ENCODE measurements at places on chromosomes 3 and 15.

GRCh38 chr15:23690015-23690414, 2.9 kb upstream of the NDN start:
- no peak for DNase-seq

- DNase-seq = no peak
These were observed 294.6 kb downstream of the MEX3B start for GRCh38 chr15:81751256-81751655.

- no peak for DNase-seq
These were observed 9.7 kb downstream of the MEIS2 start for GRCh38 chr15:37090543-37091175.

DNA sequence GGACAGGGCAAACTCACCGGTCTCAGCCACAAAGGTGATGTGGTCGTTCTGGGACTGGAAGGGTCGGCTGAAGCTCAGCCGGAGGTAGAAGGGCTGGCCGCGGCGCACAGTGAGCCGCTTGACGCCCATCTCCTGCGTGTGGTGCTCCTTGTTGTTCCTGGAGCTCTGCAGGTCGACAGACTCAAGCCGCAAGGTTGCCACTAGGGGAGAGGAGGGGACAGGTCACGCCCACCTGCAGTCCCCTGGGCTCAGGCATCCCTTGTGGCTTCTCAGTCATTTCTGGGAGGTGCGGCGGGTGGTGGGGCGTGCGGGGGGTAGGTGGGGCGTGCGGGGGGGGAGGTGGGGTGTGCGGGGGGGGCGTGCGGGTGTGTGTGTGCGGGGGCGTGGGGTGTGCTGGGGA, 26.7 kb upstream of the TGM5 start:
- no peak for DNase-seq

DNA sequence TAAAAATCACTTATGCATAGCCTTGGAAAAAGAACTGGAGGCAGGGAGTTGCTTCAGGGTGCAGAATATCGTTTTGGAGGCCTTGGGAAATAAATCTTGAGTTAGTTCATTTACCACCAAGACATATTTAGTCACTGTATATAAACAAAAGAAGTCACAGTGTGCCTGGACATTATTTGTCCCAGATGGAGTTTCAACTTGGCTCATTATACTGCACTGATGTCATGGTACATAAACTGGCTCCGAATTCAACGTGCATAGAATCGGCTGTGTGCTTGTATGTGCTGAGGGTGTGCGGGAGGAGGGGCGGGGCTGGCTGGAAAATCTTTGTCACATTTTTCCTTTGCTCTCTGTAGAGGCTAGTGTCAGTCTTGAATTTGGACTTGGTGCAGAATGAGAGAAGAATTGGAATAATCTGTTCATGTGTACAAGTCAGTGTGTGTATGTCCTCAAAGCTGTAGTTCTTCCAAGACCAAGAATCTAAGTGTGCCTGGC, 86.6 kb downstream of the FNDC3B start:
- DNase-seq = no peak

GRCh38 chr3:15221574-15222217, 15.7 kb downstream of the CAPN7 start:
- DNase-seq = no peak

- no peak for DNase-seq
These were observed 23.1 kb downstream of the SLC24A5 start for GRCh38 chr15:48143856-48144255.

- peak; percentile 52 for DNase-seq
These were observed 161.5 kb downstream of the TBC1D5 start for GRCh38 chr3:17580901-17581300.

DNA sequence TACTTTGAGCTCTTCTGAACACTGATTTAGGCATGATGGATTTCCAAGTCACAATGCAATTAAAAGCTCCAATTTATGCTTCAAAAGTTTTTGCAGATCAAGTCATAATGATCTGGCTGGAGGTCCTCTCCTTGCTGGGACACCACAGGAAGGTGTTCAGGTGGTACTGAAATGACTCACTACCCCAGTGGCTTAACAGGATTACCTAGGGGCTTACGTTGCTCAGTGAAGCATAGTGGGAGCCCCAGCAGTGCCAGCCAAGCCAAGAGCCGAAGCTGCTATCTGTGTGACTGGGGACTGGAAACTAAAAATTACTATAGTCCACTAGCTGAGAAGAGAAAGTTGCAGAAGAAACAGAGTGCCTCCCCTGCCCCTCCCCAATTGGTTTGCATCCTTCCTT, 110.1 kb upstream of the LPP start:
- DNase-seq = no peak

GRCh38 chr15:96042734-96043224, 287.7 kb upstream of the NR2F2 start:
- DNase-seq = no peak

- no peak for DNase-seq
These were observed 4.2 kb downstream of the PLOD2 start for GRCh38 chr3:146156666-146157314.

DNA sequence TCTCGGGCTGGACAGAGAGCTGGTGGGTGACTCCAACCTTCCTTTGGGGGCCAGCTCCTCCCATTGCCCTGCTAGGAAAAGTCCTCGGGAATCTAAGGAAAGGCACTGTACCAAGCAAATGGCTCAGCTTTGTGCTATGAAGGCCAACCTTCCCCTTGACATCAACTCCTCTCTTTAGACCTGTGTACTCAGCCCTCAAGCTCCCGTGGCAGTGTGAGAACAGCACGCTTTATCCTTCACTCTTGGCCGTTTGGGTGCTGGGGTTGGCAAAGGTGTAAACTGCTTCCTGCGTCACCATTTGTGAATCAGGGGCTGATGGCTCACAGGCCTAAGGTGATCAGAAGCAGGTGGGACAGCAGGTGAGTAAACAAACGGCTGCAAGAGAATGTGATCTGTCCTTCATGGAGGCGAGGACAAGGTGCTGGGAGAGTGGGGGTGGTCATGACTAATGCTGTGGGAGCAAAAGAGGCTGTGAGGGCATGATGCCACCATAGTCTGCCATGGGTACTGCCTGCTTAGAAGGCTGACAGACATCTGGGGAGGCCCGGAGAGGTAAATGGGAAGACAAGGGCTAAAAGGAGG, 165.2 kb upstream of the TPM1 start:
- no peak for DNase-seq

GRCh38 chr3:2098398-2099027, at the start of gene CNTN4:
Gene CNTN4, plus strand, starts transcription at chr3:2098866.
- peak; percentile 11 for DNase-seq

- DNase-seq = no peak
These were observed 219.5 kb upstream of the MDFIC2 start for GRCh38 chr3:70531838-70532489.
